IMR-90 (cell line): ENCODE measurements at places on chromosomes 11 and 22.
A peak's percentile ranks its signal among the peaks of the same experiment; 100 is the strongest.

GRCh38 chr22:24553597-24554312, 1.2 kb downstream of the GUCD1 start:
- peak; percentile 40 for DNase-seq

DNA sequence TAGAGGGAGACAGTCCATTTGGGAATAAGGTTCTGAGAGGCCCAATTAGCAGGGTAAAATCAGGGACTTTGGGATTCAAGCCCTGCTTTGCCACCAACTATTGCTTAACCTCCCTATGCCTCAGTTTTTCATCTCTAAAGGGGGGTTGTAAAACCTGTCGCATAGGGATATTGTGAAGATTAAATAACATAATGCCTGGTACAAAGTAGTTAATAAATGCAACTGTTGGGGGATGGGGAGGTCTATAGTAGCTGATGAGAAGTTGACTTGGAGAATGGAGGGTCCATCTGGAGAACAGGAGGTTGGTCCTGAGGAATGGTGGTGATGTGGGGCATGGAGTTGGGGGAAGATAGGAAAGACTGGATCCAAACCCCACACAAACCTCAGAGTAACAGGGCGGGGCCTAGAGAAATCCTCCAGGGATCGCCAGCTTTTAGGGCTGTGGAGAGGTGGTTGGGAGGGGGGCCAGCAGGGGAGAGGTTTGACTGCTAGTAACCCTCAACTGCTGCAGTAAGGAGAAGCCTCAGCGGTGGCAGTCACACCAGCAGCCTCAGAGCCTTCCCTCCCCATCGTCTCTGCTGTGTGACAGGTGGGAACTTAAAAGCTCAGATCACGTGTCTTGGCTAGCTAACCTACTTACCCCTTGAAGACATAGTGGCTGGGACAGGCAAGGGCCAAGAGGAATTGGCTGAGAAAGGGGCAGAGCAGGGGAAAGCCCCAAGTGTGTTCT, 1.1 kb upstream of the ABCG4 start:
- no peak for DNase-seq

DNA sequence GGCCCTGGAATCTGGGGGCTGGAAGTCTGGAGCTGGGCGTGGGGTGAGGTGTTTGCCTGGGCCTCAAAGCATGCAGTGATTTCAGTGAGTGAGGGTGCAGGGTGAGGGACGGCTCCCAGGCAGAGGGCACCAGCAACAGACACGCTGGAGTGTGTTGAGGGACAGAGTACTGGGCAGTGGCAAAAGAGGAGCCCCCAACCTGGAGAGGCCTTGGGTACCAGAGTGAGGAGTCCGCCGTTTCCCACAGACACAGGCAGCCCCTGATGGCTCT, 12.0 kb upstream of the TBC1D22A start:
- DNase-seq, result no peak

- DNase-seq, result peak; percentile 76
These were observed 26.1 kb upstream of the EED start for GRCh38 chr11:86218125-86219084.

DNA sequence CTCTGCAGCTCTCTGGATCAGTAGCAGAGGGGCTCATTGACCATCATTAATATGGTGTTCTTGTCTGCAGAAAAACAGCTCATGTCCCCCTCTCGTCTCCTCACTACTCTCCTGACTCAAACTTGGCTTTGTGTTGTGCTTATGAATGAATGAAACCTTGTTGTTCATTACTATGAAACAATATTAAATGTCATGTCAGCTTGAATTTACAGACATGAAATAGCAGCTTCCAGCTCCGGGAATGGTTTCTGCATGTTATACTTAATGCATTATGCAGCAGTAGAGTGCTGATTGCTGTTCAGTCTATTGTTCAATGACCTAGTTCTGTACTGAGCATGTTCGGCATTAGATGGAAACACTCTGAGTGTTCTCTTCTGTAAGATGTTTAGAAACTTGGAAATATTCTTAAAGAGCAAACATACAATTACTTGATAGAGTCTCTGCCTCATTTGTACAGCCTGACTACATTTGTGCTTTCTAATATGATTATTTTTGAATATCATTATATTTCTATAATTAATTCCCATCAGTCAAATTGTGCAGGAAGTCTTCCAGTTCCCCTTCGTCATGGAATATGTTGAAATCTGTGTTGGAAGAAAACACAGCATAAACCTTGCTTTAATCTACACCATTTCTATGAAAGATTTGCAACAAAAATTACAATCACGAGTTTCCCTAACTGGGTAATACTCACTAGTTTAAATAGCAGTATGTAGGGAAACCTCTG, 340.4 kb downstream of the SOX6 start:
- DNase-seq, result no peak
